MCF 10A (cell line): ENCODE measurements at places on chromosomes 16 and 17. TPM values are rescaled to one million over a fixed set of nuclear protein-coding genes. Genes with fewer than 3 reads are reported as not detected.
A peak's percentile ranks its signal among the peaks of the same experiment; 100 is the strongest.

- no peak overlapping the region for H3K4me3 ChIP-seq
- DNase-seq = no peak
- H3K36me3 ChIP-seq = no peaks in the 10 kb centered on the region
- H3K4me1 ChIP-seq = no peaks in the 10 kb centered on the region
- H3K27ac ChIP-seq = no peak overlapping the region
- no peaks in the 10 kb centered on the region for H3K27me3 ChIP-seq
Measured at GRCh38 chr17:41707803-41708669, 4.1 kb upstream of the GAST start.

DNA sequence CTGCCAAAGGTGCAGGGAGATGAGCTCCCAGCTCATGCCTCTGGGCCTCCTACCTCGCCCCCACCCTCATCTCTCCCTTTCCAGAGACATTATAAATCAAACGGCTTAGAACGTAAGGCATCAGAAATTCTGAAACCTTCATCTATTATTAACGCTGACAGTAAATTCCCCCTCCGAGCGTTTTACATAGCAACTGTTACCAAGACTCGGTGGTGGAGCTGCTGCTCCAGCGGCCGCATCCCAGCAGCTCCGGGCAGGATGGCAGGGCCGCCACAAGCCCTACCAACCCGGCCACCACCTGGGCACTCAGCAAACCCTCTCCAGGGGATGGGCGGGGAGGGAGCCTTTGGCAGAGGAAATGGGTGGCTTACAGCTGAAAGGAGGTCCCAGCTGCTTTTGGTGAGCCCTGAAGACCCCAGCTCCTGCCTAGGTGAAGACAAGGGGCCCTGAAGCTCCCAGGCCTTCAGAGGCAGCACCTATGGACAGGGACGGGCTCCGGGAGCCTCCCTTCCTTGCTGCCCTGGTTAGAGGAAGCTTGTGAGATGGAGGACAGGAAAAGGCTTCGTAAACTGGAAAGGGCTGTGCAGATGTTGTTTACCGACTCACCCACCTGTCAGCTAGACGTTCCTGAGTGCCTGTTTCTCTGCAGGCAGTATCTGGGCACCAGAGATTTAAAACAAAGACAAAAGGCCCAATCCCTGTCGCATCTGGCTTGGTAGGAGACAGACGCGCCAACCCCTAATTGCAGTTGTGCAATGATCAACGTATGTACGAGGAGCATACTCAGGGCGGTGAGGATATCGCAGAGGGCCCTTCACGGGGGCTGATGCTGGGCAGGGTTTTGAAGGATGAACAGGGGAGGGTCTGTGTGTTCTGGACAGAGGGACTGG, 76.9 kb downstream of the RAI1 start:
- no peak overlapping the region for H3K27ac ChIP-seq
- H3K4me3 ChIP-seq = no peak overlapping the region
- H3K36me3 ChIP-seq = peaks cover 2% of the 10 kb centered on the region
- peaks cover 5% of the 10 kb centered on the region for H3K4me1 ChIP-seq
- no peaks in the 10 kb centered on the region for H3K27me3 ChIP-seq

LPO gene
- total RNA-seq = not detected in 2 replicates

- H3K27ac ChIP-seq = no peak overlapping the region
- H3K4me3 ChIP-seq = no peak overlapping the region
- no peak for DNase-seq
- no peaks in the 10 kb centered on the region for H3K36me3 ChIP-seq
Measured at GRCh38 chr17:34519282-34519681, 60.1 kb upstream of the TMEM132E start.

GRCh38 chr16:85041219-85042166, 13.9 kb downstream of the KIAA0513 start:
- H3K4me3 ChIP-seq = no peak overlapping the region
- peaks cover 10% of the 10 kb centered on the region for H3K4me1 ChIP-seq
- no peak overlapping the region for H3K27ac ChIP-seq
- DNase-seq = no peak
- no peaks in the 10 kb centered on the region for H3K27me3 ChIP-seq

- DNase-seq = no peak
- peaks cover 15% of the 10 kb centered on the region for H3K4me1 ChIP-seq
- no peak overlapping the region for H3K4me3 ChIP-seq
- no peaks in the 10 kb centered on the region for H3K36me3 ChIP-seq
- no peak overlapping the region for H3K27ac ChIP-seq
- no peaks in the 10 kb centered on the region for H3K27me3 ChIP-seq
Measured at GRCh38 chr16:78465730-78466129, 366.3 kb downstream of the WWOX start.

DNA sequence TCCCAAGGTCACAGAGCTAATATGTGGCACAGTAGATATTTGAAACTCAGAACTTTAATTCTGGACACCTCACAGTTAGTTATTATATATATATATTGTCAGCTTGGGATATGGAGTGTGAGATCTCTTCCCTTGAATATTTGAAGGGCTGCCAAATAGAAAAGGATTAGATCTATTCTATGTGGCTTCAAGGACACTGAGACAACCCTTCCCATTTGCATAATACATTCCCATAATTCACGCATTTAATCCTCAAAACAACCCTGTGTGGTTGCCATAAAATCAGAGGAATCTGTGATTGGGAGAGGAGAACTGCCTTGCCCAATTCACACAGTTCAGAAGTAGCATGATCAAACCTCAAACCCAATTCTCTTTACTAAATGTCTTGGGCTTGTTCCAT, 365.8 kb upstream of the DYNLRB2 start:
- H3K27ac ChIP-seq = peak overlapping the region; percentile 63
- peak; percentile 20 for DNase-seq
- no peaks in the 10 kb centered on the region for H3K36me3 ChIP-seq
- no peaks in the 10 kb centered on the region for H3K27me3 ChIP-seq
- no peak overlapping the region for H3K4me3 ChIP-seq

ACSM2A gene
- total RNA-seq = not detected in 2 replicates

GDPD1 gene
- 2.2 and 2.9 TPM in 2 replicates for total RNA-seq

DNA sequence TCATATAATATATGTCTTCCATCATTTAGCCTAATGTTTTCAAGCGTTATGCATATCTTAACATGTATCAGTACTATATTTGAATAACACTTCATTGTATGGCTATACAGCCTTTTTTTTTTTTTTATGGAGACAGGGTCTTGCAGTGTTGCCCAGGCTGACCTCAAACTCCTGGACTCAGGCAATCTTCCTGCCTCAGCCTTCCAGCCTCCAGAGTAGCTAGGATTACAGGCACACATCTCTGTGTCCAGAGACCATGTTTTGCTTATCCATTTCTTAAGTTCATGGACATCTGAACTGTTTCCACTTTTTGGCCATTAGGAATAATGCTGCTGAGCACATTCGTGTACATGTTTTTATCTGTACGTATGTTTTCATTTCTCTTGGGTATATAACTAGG, 7.8 kb downstream of the BPTF start:
- H3K27ac ChIP-seq = no peak overlapping the region
- DNase-seq = no peak
- no peaks in the 10 kb centered on the region for H3K27me3 ChIP-seq
- peaks cover 26% of the 10 kb centered on the region for H3K36me3 ChIP-seq
- H3K4me1 ChIP-seq = peaks cover 53% of the 10 kb centered on the region

GRCh38 chr17:64200080-64201032, 62.7 kb downstream of the TEX2 start:
- no peaks in the 10 kb centered on the region for H3K27me3 ChIP-seq
- no peak overlapping the region for H3K4me3 ChIP-seq
- peaks cover 47% of the 10 kb centered on the region for H3K4me1 ChIP-seq
- H3K36me3 ChIP-seq = peaks cover 20% of the 10 kb centered on the region
- peak; percentile 46 for DNase-seq
- H3K27ac ChIP-seq = no peak overlapping the region

GRCh38 chr16:53952215-53953208, 248.6 kb downstream of the FTO start:
- H3K4me1 ChIP-seq = peaks cover 9% of the 10 kb centered on the region

DNA sequence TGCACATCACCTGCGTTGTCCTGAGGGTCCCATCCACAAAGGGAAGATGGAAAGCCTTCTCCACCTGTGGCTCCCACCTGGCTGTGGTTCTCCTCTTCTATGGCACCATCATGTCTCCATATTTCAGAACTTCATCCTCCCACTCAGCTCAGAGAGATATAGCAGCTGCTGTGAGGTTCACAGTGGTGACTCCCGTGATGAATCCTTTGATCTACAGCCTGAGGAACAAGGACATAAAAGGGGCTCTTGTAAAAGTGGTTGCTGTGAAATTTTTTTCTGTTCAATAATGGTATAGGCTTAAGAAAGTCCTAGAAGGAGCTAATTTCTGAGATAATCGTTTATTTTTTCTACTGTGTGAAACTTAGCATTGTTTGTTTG, 18.7 kb downstream of the ZNF200 start:
- no peaks in the 10 kb centered on the region for H3K4me1 ChIP-seq
- peaks cover 5% of the 10 kb centered on the region for H3K36me3 ChIP-seq
- no peak overlapping the region for H3K27ac ChIP-seq
- no peak for DNase-seq

DNA sequence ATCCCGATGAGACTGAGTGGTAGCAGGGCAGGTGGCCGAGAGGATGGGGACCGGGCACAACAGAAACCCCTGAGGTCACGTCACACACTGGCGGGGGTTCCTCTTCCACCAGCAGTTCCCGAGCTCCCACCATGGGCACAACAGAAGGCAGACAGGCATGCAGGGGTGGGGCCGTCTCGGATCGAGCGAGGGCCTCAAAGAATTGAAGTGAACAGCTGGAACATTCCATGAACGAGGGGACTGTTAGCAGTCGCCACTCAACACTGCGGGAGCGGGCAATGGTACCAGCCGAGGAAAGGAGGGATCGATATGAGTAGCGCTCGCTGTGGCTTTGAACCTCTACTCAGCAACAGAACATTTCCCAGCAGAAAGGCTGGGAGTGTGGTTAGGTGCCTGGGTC, 5.3 kb downstream of the CEP131 start:
- no peaks in the 10 kb centered on the region for H3K27me3 ChIP-seq
- no peak for DNase-seq
- H3K4me1 ChIP-seq = peaks cover 5% of the 10 kb centered on the region

DNA sequence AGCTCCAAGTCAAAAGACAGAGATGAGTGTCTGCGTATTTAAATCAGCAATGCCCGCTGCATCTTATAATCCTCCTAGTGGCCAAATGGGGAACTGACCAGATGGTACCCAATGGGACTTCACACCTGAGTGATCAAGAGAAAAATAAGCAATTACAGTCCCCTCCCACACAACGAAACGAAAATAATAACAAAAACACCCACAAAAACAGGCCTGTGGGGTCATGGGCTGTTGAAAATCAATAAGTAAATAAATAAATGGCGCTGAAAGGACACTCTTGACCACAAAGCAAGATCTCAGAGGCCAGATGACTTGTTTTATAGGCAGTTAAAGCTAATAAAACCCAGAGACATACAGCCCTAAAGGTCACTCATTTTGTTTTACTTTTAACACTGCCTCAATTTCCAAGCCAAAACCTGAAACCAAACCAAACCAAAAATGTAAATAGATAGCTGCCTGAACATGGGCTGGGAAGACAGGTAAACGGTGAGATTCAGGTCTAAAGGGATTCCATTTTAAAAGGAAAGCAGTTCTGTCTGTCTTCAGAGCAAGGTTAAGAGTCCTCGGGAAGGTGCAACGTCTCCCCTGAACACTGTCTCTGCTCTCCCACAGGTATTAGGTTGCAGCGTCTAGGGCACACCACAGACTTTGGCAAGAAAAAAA, 1.3 kb downstream of the ZNF821 start:
- peaks cover 23% of the 10 kb centered on the region for H3K36me3 ChIP-seq
- peak; percentile 85 for DNase-seq
- peak overlapping the region; percentile 61 for H3K27ac ChIP-seq
- peak overlapping the region; percentile 86 for H3K4me3 ChIP-seq

DNA sequence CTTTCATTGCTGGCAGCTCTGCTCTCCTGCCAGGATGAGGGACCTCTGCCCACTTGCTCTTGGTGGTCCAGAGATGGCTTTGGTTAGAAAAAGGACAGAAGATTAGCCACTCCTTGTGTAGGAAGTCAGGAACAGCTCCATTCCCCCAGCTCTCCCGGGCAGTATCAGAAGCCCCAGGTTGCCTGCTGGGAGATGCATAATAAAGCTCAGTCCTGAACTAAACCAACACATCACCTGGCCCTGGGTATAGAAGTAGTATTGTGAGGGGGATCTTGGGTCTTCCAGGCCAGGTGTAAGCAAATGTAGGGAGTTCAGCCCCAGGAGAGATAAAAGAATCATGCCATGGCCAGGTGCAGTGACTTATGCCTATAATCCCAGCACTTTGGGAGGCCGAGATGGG, 52.4 kb downstream of the NEUROD2 start:
- peaks cover 44% of the 10 kb centered on the region for H3K36me3 ChIP-seq
- H3K27me3 ChIP-seq = no peaks in the 10 kb centered on the region
- peaks cover 15% of the 10 kb centered on the region for H3K4me1 ChIP-seq
- H3K27ac ChIP-seq = no peak overlapping the region
- no peak for DNase-seq

DNA sequence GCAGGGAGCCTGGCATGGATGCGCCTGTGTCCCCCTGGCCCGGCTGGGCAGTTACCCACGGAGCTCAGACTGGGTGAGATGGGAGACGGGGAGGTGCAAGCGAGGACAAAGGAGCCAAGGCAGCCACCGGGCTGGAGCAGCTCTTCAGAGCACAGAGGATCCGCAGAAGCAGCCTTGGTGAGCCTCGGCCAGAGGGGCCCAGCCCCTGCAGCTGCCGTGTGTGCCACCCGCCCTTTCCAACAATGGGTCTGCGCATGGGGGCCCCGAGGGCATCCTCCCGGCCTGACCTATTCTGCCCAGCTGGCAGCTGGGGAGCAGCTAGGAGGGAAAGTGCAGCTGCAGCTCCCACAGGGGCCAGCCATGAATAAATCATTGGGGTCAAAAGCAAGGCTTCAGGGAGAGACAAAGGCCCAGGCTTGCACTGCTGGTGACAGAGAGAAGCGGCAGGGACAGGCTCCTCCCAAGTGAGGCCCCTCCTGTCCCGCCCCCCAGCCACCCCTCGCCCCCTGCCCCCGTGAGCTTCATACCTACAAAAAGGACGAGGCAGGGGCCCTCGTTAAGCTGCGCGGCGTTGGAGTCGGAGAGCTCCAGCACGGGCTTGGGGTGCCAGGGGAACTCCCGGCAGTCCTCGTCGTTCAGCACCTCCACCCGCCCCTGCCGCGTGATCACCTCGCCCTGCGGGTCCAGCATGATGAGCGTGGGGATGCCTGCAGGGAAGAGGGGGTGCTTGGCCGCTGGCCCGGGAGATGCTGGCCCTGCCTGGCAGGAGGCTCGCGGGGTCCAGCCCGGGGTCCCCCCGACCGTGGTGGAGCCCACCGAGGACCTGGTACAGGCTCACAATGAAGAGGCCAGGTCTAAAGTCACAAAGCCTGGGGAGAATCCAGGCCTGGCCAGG, 22.6 kb downstream of the MRM3 start:
- no peak overlapping the region for H3K4me3 ChIP-seq
- no peaks in the 10 kb centered on the region for H3K4me1 ChIP-seq
- H3K36me3 ChIP-seq = peaks cover 21% of the 10 kb centered on the region

PLD6 gene
- 5.5 and 9.2 TPM in 2 replicates for total RNA-seq

- no peaks in the 10 kb centered on the region for H3K4me1 ChIP-seq
- DNase-seq = no peak
- no peak overlapping the region for H3K27ac ChIP-seq
- H3K36me3 ChIP-seq = no peaks in the 10 kb centered on the region
- no peak overlapping the region for H3K4me3 ChIP-seq
- H3K27me3 ChIP-seq = no peaks in the 10 kb centered on the region
Measured at GRCh38 chr16:72224260-72224768, 52.4 kb upstream of the PMFBP1 start.
